NAMALWA (cell line): ENCODE measurements at places on chromosomes 4 and X.

DNA sequence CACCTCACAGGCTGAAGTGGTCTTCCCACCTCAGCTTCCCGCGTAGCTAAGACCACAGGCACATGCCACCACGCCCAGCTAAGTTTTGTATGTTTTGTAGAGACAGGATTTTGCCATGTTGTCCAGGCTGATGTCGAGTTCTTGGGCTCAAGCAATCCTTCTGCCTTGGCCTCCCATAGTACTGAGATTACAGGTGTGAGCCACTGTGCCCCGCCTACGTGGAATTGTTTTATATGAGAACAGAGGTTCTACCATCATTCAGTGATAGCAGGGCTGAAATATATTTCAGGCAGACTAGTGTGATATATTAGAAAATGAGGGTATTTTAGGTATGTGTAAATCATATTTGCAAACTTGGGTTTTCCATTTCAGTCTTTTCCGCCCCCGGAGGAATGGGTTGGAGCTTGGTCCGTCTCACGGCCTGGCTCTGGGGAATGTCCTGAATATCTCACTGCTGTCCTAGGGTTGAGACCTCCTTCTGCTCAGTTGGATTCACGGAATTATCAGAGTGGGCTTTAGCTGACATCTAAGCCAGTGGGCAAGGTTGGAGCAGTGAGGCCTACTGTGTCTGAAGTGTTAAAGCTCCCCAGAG is 19.9 kb downstream of the NSD2 start:
- DNase-seq, result no peak

GRCh38 chr4:34181311-34181841 is 2062.9 kb downstream of the ARAP2 start:
- no peak for DNase-seq

- no peak for DNase-seq
Observed at GRCh38 chr4:37693450-37694190, 7.4 kb upstream of the RELL1 start.

DNA sequence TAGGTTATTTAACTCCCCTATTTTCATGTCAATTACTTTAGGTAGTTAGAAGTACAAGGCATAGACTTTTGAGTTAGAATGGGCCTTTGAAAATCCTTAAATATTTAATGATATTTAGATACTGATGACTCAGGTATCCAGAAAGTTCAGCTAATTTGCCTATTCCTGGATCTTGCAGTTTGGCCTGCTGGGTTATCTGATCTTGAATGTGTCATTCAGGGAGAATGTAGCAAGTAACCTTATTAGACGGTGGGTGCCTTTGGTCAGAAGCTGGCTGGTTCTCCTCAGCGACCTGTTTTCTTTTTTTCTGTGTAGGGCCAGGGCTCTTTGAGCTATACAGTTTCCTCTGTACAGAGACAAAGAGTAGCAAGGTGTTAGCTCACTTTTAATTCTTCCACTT is 42.0 kb downstream of the MTM1 start:
- DNase-seq, result no peak

DNA sequence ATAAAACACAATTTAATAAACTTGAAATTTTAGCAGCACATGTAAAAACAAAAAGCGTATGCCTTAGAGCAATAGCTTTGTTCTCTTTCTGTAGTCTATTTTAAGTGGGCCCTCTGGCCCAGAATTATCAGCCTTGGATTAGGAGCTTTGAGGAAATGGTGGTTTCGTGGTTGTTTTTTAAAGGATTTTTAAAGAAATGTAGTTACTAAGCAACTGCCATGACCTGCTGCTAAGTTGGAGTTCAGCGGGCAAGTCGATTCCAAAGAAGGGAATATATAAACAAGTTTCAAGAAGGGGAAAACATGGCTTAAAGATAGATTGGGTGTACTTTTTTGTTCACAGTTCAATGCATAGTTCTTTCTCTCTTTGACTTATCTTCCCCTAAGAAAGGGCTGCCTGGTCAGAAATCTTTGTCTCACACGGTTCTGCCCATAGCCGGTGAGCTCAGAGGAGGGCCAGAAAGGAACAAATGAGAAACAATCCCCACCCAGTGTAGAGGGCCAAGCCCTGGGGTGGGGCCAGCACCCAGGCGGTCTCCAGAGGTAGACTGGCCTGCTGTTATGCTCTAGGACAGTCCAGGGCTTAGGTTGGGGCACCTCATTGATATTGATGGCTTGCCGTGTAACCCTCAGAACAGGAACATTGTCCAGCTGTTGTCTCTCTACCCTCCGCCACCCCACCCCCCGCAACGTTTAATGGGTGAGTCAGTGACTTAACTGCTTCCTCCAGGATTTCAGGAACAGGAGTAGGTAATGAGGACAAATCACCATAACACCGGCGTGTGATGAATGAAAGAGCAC is 32.5 kb downstream of the DLG3 start:
- no peak for DNase-seq

- DNase-seq, result no peak
Observed at GRCh38 chr4:85246055-85246454, 228.9 kb upstream of the ARHGAP24 start.

DNA sequence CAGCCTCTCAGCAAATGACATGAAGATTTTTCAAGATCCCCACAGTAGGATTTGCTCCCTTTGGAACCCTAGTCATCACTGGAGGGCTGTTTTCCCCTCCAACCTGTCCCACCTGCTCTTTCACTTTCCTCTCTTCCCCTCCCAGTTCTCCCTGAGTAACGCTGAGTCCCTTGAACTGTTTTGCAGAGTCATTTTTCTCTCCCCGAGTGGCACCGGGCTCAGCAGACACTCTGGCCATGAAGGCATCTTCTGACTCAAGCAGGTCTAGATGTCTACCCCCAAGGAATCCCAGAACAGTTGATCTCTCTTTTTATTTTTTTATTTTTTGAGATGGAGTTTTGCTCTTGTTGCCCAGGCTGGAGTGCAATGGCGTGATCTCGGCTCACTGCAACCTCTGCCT is 52.2 kb downstream of the HTRA3 start:
- DNase-seq, result no peak

DNA sequence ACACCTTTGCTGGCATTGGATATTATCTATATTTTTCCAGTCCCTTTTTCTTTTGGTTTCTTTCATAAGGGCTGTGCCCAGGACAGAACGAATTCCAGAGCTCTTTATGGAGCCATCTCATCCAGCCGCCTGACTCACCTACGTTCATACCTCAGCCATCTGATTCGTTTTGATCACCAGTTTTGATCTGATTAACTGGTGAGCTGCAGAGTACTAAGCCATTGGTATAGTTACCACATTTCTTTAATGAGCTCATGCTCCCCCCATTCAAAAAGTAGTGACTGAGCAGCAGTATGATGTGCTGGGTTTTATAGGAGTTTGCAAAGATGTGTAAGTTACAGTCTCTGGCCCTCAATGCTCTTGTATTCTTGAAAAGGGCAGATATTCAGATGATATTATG is 43.0 kb upstream of the CDKN2AIP start:
- DNase-seq, result no peak

DNA sequence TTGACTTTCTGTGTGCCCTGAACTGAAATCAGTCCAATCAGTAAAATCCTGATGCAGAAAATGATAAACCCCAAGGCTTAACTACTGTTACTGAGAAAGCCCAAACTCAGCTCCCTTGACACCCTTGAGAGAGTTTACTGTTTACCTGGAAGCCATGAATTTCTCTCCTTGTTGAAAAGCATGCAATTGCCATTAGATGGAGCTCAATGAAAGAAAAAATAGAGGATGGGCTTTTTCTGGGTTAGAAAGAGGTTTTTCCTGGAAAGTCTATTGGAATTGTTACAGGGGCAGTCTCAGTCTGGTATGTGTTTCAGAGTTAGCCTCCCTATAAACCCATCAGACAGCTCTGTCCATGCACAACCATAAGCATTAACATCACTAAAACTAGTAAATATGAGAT is 66.4 kb upstream of the C4orf54 start:
- DNase-seq, result no peak

DNA sequence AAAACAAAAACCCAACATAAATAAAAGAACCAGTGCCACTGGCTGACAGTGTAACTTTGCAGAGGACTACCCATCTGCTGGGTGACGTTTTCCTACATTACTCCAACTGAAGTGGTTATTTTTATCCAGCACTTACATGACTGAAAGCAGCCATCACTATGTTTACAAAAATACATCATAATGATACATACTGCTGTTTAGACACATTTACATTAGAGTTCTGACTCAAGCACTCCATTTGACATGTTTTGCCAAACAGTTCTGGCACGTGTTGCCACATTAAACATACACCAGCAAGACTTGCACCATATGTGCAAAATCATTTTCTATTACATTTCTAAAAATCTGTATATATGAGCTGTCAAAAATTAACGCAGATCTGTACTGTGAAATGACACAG is 39.6 kb downstream of the BEND4 start:
- DNase-seq, result no peak

- peak; percentile 63 for DNase-seq
Observed at GRCh38 chr4:95129821-95130311, 372.1 kb downstream of the BMPR1B start.

DNA sequence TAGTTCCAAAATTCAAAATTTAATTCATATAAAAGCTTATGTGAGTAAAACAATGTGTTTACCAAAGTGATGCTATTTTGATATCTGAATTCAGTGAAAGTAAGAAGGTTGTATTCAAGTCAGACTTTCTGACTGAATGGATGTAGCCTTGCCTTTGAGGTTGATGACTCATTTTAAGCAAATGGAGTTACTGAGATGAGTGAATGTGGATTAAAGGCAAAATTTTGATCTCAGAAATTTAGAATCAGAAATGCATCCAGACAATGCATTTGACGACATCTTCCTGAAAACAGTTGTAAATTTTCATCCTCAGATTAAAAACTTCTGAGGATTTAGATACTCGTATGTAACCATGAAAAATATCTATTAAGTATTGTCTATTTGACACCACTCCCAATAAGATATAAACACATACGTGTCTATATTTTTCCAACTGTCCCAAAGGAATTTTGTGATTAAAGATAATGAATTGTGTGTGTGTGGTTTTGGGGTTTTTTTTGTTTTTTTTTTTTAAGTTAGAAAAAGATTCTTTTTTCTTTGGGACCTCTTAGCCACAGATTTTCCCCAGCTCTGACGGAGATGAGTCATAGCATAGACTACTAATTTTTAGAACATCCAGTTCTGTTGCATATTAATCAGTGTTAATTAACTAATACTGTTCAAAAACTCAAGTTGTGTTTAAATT is 34.4 kb downstream of the NFKB1 start:
- no peak for DNase-seq

- DNase-seq, result no peak
Observed at GRCh38 chrX:56031409-56031808, 200.7 kb upstream of the KLF8 start.

GRCh38 chrX:119503484-119503861 is 35.2 kb downstream of the SLC25A5 start:
- no peak for DNase-seq

- DNase-seq, result no peak
Observed at GRCh38 chrX:151687635-151688034, 7.6 kb upstream of the PRRG3 start.

DNA sequence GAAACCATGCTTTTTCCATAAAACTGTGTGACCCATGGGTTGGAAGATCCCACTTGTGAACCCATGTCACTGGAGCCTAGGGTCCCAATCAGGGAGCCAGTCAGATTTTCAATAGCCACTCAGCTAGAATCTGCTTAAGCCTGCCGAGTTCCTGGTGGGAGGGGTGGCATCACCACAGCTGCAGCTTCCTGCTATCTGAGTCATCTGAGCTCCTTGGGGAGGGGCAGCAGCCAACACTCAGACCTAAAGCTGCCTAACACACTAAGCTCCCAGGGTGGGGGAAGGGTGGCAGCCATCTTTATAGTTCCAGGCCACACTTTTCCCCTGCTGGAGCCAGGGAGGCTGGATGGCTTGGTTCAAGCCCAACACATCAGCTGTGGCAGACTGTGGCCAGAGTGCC is 350.1 kb downstream of the C4orf33 start:
- no peak for DNase-seq

- DNase-seq, result no peak
Observed at GRCh38 chr4:110550260-110550659, 72.6 kb downstream of the PITX2 start.

GRCh38 chr4:8293131-8293975 is 23.8 kb downstream of the HTRA3 start:
- DNase-seq, result no peak

- DNase-seq, result no peak
Observed at GRCh38 chrX:40154250-40154852, 56.6 kb upstream of the BCOR start.

DNA sequence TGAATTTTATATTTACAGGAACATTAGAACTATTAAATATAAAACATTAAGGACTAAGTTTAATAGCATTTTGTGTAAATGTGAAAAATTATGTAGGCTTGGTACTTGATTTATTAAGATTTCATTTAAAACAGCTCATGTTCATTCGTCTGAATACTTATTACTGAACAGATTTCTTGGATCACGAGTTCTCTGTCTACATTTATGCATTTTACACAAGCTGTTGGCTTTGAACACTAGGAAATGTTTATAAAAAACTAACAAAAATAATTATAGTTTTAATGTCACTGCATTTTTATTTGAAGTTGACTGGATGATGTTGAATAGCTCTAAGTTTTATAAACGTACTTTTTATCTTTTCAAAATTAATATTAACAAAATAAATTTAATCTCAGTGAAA is 888.7 kb downstream of the CCSER1 start:
- DNase-seq, result no peak

DNA sequence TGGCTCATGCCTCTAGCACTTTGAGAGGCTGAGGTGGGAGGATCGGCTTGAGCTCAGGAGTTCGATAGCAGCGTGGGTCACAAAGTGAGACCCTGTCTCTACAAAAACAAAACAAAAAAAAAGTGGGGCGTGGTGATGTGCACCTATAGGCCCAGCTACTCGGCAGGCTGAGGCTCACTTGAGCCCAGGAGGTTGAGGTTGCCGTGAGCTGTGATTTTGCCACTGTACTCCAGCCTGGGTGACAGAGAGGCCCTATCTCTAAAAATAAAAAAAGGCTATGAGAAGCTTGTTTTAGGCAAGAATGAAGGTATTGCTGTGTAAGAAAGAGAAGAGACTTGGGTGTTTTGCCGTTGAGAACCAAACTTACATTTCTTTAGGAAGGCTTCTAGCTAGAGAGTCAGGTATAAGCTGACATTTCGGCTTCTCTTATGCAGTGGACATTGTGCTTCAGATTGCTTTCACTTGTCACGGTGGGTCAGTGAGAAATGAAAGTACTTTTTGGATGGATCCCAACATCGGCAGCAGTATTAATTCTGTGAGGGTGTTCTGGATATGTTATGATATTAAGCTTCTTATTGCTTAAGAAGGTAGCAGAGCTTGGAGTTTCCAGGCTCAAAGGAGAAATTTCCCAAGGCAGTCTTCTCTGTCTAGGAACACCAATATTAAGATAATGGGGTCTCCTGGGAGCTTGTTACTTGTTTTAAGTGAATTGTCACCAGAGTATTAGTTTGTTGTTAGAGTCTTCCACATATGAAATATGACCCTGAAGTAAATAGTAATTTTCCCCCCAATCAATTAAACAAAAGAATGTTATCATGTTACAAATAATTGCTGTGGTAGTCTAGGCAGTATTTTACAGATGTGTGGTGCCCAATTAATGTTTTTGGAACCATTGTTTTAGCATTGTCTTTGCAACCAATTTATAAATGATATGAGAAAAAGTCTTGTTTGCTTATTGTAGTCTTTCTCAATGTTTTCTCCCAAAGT is 17.6 kb downstream of the TMEM131L start:
- no peak for DNase-seq
